ENCODE measurements at places on chromosomes 1 and 21. TPM values are rescaled to one million over a fixed set of nuclear protein-coding genes. Genes with fewer than 3 reads are reported as not detected.
A peak's percentile ranks its signal among the peaks of the same experiment; 100 is the strongest.

DNA sequence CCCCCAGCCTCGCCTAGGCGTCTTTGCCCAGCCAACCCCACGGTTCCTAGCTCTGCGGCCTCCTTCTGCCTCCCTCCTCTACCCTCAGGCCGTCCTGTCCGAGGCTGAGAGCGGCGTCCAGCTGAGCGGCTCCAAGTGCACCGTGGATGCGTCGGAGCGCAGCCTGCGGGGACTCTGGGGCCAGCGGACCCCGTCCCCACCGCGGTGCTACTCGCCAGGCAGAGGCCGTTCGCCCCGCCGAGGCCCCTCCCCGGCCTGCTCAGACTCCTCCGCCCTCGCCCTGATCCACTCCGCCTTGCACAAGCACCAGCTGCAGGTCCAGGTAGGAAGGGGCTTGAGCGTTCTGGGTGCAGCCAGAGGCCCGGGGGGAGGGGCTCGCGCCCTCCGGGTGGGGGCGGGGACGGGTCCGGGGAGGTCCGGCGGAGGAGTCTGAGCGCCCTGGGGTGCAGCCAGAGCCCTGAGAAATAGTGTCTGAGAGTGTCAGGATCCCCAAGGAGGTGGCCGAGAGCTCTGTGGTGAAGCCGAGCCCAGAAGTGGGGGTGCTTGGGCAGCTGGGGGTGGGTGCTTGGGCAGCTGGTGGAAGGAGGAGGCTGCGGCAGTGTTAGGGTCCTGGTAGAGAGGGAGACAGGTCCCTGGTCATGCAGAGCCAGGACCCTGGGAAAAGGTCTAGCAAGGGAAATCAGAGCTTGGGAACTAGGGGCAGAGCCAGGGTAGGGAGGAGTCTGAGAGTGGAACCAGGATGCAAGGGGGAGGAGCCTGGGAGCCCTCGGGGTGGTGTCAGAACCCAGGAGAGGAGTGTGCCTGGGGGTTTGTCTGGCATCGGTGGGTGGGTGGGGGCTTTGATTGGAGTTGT, 3.2 kb upstream of the NBPF3 start:
- DNase-seq, result peak; percentile 82

- no peak for DNase-seq
These were observed 94.1 kb downstream of the CLDN17 start for GRCh38 chr21:30072496-30072895.

- DNase-seq, result no peak
These were observed 53.1 kb downstream of the ETS2 start for GRCh38 chr21:38858812-38859205.

GRCh38 chr1:46406881-46407608, 12.9 kb downstream of the FAAH start:
- no peak for DNase-seq

GRCh38 chr1:76147917-76148316, 73.4 kb downstream of the ST6GALNAC3 start:
- no peak for DNase-seq

The ERICH3 gene
- 0.23 TPM for total RNA-seq

- DNase-seq, result no peak
These were observed 40.2 kb upstream of the CAMTA1 start for GRCh38 chr1:6745073-6745472.
